ENCODE measurements at places on chromosomes 1 and 21.

- DNase-seq: no peak
These were observed 26.7 kb downstream of the LRRC71 start for GRCh38 chr1:156947127-156947526.

- DNase-seq: no peak
These were observed 566.9 kb upstream of the ZP4 start for GRCh38 chr1:238457610-238458009.

DNA sequence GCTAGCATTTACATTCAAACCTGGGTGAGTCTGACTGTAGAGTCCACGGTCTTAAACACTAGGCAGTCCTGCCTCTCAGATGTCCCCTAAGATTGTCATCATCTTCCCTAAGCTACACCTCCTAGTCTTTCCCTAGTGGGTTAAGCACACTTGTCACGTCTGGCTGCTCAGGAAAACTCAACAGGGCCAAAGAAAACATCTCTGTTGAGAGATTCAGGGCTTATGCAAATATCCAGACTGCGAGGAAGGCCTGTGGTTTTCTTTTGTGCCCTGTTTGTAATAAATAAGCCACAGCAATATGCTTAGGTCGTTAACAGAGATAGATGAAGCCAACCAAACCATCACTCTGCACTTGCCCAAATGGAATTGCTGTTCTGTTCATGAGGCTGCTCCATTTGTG is 472.6 kb upstream of the DEPDC1 start:
- DNase-seq: no peak

DNA sequence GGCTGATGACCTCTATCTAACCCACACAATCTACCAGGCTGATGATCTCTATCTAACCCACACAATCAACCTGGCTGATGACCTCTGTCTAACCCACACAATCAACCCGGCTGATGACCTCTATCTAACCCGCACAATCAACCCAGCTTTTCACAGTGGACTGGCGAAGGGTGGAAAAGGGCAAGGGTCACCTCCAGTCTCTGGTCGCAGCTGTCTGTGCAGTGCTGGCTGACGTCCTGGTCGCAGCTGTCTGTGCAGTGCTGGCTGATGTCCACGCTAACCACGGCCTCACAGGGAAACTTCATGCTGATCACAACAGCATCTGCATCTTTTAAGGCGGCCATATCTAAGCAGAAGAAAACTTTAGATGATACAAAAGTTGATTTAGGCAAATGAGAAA is 12.2 kb upstream of the CCDC27 start:
- DNase-seq: no peak

GRCh38 chr1:119453021-119453420 is 38.1 kb downstream of the HSD3B2 start:
- DNase-seq: no peak
